Activated T-helper 1 cell treated with anti-CD3 and anti-CD28 coated beads, Interleukin-2, amount 50 U/mL, for 16 hours (primary cell): ENCODE measurements at places on chromosomes 2 and 18.

GRCh38 chr2:236928380-236929037 is 157.2 kb upstream of the COPS8 start:
- no peak for DNase-seq

- no peak for DNase-seq
Observed at GRCh38 chr2:127638361-127639110, 7.4 kb upstream of the GPR17 start.

DNA sequence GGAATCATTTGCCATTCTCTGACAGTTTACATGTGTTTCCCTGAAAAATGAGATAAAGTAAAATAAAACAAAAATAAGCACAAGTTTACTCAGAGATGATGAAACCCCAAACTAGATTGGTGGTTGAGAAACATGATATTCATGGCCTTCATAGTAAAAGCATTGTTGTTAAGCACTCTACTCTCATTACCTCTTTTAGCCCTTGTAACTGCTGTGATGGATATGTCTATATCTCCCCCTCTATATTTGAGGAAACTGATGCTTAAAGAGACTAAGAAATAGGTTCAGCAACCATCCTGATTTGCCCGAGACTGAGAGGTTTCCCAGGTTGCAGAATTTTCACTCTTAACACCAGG is 33.9 kb upstream of the GALNT3 start:
- DNase-seq = no peak

DNA sequence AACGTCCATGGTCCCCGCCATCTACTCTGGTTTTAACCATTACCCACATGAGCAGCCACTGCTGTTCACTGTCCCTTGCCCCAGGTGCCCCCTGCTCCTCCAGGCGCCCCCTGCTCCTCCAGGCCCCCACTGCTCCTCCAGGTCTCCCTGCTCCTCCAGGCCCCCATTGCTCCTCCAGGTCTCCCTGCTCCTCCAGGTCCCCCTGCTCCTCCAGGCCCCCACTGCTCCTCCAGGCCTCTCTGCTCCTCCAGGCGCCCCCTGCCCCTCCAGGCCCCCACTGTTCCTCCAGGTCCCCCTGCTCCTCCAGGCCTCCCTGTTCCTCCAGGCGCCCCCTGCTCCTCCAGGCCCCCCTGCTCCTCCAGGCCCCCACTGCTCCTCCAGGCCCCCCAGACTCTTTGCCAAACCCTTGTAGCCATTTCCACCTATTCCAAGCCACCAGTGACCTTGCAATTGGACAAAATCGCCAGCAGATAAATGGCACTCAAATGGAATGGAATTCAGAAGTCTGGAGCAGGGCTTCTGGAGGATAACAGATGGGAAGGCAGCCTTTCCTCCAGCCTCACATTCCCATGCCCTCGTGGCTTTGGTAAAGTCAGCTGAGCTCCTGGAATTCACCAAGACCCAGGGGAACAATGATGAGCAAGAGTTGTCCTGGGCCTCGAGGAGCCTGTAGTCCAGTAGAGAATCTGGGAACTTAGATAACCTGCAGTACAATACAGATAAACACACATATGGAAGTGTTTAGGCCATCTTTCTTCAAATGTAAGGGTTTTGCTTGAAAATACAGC is 13.3 kb upstream of the RPL31 start:
- DNase-seq = no peak

DNA sequence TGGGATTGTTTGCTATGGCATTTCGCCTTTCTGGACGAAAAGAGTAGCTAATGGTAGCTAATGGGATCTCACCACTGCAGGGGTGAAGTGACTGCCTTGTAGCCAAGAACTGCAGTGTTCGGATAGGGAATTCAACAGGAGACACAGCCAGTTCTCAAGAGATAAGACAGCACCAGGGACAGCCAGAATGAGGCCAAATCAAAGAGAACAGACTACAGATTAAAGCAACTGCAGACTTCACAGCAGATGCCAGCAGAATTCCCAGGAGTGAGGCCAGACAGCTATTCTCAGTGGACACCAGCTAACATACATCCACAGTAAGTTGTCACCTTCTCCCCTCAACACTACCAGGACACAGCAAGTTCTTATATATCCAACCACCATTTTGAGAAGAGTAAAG is 124.0 kb downstream of the PLA2R1 start:
- DNase-seq = no peak

- no peak for DNase-seq
Observed at GRCh38 chr2:238919307-238919706, 71.4 kb downstream of the TWIST2 start.

DNA sequence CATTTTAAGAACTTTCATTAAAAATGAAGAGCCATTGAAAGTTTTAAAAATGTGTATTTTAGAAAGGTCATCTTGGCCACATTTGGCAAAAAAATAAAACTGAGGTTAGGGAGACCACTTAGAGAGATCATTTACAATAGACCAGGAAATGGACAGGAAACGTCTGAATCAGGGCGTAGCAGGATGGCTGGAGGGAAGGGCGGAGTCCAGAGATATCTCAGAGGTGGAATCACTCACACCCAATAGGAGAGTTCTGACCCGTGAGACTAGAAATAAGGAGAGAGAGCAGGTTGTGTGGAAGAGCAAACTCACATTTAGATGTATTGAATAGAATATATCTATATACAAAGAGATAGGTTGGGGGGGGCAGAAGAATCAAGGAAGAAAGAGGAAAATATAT is 373.4 kb downstream of the METTL4 start:
- no peak for DNase-seq

- no peak for DNase-seq
Observed at GRCh38 chr2:33419581-33420200, 56.8 kb upstream of the RASGRP3 start.

DNA sequence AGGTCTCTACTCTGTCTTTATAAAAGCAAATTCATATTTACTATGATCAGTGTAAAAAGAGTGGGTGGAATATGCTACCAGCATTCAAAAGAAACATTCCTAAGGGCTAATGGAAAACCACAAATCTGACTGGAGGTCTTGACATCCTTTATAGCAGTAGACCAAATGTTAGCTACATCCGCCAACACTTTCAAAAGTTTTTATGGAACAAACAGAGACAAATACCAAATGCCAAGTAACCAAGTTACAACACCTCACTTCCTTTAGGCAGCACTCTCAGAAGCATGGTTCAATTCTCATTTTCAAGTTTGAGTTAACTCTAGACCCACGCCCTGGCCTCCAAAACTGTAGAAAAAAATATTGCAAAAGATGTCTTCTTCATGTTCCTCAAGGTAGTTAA is 78.3 kb upstream of the SETBP1 start:
- no peak for DNase-seq

GRCh38 chr2:5763531-5763930 is 71.3 kb downstream of the SOX11 start:
- no peak for DNase-seq
